GM04503 (cell line): ENCODE measurements at places on chromosomes 11 and 22.

GRCh38 chr22:36942556-36942955 is 29.1 kb downstream of the CSF2RB start:
- no peak for DNase-seq

DNA sequence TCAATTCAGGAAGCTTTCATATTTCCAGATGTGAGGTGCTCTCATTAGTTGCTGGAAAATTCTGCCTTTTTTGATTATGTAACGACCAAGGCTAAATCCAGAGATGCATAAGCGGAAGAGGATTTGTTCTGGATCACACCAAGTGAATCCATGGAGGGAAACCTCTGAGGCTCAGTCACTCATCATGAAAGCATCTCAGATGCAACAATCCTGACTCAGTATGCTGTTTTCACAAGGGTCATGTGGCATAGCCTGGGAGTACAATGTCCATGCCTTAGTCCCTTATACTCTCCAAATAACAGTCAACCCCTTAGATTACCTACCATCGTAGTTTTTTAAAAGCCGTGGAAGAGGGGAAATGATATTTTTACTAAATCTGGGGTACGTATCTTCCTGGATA is 445.6 kb downstream of the NTM start:
- DNase-seq, result no peak

- no peak for DNase-seq
These were observed 41.6 kb downstream of the FDX1 start for GRCh38 chr11:110471371-110471770.

- no peak for DNase-seq
These were observed 255.5 kb upstream of the SESN3 start for GRCh38 chr11:95486466-95486865.

DNA sequence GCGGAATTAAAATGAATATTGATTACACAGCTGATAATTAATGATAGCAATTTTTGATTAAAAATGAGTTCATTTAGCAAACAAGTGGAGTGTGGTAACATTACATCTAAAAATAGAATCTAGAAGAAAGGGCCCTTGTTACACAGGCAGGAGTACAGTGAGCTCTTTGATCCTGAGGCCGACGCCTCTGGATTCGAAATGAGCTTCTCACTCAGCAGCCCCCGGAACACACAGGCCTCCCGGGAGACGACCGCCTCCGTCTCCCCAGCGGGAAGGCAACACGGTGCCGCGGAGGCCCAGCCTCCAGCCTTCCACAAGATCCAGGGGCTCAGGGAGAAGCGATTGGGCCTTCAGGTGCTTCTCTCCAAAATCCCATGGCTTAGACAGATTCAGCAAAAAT is 379.1 kb downstream of the BRD1 start:
- DNase-seq, result no peak

DNA sequence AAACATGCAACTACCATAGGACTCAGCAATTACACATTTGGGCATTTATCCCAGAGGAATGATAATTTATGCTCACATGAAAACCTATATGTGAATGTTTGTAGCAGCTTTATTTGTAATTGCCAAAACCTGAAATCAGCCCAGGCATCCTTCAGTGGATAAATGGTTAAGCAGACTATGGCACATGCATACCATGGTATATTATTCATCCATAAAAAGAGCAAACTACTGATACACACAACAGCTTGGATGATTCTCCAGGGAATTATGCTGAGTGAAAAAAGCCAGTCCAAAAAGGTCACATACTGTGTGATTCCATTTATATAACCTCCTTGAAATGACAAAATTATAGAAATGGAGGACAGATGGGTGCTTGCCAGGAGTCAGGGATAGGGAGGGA is 86.7 kb downstream of the ALX4 start:
- DNase-seq, result peak; percentile 45

DNA sequence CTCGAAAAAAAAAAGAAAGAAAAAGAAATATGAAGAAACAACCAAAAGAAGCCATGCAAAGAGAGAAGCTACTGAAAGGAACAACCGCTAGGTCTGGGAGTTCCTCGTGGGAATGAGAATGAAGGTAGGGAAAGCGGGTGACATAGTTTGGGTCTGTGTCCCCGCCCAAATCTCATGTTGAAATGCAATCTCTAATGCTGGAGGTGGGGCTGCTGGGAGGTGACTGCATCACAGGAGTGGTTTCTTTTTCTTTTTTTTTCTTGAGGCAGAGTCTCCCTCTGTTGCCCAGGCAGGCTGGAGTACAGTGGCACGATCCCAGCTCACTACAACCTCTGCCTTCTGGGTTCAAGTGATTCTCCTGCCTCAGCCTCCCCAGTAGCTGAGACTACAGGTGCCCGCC is 9.7 kb upstream of the TXN2 start:
- no peak for DNase-seq

- no peak for DNase-seq
These were observed 53.7 kb downstream of the PARVA start for GRCh38 chr11:12430954-12431595.

- DNase-seq, result no peak
These were observed 42.4 kb downstream of the GLYATL2 start for GRCh38 chr11:58801974-58802545.

DNA sequence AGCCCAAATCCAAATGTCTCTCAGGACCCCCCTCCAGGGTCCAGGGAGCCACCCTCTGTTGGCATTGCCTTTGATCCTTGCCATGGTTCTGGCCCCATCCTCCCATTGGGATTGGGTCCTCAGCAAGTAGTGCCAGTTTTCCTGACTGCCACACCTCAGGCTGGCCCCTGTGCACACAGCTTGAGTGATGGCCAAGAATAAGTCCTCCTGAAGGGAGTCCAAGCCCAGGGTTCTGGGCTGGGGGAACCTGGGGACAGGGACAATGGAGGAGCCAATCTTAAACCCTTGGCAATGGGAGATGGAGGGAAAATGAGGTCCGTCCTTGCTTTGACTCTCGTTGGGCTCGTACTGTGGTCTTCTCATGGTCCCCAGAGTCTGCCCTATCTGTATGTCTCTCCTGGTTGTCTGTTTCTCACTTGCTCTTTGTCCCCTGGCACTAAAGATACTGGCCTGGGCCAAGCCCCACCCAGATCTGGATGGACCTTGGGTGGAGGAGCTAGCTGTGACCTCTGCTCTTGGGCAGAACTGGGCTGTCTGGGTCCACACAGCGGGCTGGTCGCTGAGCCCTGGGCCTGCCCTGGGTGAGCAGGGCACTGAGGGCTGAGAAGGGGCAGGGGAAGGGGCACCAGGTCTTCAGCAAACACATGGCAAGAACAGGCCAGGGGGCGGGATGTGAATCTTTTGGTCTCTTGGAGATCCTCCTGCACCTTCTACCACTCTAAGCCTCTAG is 2.9 kb downstream of the SOX10 start:
- DNase-seq, result no peak

DNA sequence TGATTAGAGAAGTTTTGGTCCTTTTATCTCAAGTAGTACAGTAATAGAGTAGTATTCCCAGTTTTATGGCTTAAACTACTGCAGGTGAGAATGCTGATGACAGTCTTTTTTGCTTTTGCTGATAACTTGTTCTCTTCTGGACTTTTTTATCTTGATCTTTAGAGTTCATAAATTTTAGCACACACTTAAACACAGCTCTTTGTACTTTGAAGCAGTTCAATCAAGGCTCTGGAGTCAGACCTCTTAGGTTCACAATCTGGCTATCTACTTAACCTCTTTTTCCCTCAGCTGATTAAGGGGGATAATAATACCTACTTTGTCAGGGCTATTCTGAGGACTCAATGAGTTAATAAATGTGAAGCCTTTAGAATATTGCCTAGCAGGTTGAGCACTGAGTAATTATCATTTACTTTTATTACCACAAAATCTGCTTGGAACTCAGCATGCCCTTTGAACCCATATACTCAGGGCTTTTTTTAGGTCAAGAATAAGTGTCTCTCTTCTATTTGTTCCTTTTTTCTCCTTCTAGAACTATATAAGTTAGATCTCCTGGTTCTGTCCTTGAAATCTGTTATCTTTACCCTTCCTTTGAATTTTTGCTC is 51.9 kb downstream of the CSTF3 start:
- no peak for DNase-seq

- no peak for DNase-seq
These were observed 559.7 kb downstream of the BRD1 start for GRCh38 chr22:49267996-49268395.

GRCh38 chr11:60371854-60372253 is 6.5 kb upstream of the MS4A7 start:
- DNase-seq, result no peak

GRCh38 chr11:7257724-7258123 is 6.0 kb downstream of the SYT9 start:
- no peak for DNase-seq

- DNase-seq, result peak; percentile 27
These were observed 96.5 kb upstream of the FGF3 start for GRCh38 chr11:69915501-69916250.

DNA sequence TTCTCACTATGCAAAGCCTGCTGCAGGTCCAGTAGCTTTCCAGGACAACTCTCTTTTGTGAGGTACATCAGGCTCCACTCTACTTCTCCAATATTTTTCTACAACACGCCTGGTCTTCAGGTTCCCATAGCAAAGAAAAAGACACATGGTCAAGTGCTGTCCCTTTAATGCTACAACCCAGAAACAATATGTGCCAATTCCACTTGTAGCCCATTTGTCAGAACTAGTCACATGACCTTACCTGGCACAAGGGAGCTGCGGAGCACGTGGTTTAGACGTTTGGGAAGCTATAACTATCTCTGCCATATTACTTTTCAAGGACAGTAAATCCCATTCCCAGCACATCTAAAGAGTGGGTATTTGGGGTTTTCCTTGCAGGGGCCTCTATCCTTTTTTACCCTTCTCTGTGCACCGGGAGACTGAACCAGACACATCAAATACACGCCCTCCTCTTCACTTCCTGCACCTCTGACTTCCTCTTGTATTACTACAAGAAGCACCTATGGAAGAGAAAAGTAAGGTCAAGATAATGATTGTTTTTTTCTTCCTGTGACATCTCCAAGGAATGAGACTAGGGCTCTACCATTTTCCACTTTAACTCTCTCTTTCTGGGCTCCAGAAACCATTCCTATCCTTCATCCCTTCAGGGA is 237.6 kb downstream of the ETS1 start:
- no peak for DNase-seq

- no peak for DNase-seq
These were observed 7.6 kb upstream of the KCTD14 start for GRCh38 chr11:78030429-78031325.

GRCh38 chr11:26688701-26689100 is 33.2 kb downstream of the SLC5A12 start:
- DNase-seq, result no peak

DNA sequence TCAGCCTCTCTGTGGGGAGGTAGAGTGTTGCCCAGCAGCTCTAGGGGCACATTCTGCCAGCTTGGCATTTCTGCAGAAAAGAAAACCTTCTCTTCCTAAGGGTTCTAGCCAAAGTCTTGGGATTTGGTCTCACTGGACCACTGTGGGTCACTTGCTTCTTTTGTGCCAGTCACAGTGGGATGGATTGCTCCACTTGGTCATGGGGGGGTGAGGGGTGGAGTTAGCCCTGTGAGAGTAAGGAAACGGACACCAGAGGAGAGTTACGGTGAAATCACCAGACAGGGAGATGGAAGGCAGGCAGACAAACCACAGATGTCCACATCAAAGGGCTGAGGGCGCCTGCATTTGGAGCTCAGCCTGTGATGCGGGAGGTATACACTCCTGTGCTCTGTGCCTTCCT is 10.8 kb downstream of the SGSM1 start:
- DNase-seq, result no peak

GRCh38 chr22:35947794-35948425 is 80.7 kb downstream of the RBFOX2 start:
- DNase-seq, result no peak

GRCh38 chr22:43886231-43886630 is 5.6 kb downstream of the PNPLA5 start:
- no peak for DNase-seq
